Heart right ventricle (tissue), 16 donors: ENCODE measurements at places on chromosomes 3 and 15. TPM values are rescaled to one million over a fixed set of nuclear protein-coding genes. Genes with fewer than 3 reads are reported as not detected.

The CX3CR1 gene
- total RNA-seq: 0.12 TPM

The HDC gene
- total RNA-seq: 0.66 TPM

The LRRN1 gene
- total RNA-seq: not detected

The SKOR1 gene
- 0.40 TPM for total RNA-seq
